ENCODE measurements at places on chromosomes 2 and 18.

DNA sequence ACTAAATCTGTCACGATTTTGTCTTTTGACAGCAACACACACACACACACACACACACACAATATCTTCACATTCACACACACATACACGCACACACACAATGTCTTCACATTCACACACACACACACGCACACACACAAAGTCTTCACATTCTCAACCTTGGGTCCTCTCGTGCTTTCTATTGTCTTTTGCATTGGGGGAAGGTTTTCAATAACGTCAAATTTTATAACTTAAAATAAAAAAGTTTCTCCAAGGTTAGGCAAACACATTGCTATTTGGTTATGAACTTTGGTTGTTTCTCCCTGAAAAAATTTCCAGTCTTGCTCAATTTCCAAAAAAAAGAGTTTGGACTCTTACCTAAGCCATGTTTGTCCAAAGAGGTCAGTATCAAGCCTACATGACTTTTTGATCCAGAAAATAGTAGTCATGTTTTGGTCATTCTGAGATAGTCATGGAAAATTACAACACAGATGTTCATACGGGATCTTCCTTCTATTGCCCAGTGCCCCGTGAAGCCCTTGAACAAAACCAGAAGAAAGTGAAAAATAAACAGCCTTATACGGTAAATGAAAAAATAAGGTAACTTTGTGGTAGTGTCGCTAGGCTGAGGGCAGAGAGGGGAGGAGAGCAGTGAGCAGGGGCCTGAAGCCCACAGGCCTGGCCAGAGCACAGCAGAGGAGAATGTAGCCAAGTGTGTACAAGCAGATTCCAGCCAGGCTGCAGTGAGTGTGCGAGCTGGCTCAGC lies 542.8 kb upstream of the ID2 start:
- DNase-seq = no peak

GRCh38 chr2:48265169-48266030 lies 264.6 kb upstream of the STON1 start:
- no peak for DNase-seq

DNA sequence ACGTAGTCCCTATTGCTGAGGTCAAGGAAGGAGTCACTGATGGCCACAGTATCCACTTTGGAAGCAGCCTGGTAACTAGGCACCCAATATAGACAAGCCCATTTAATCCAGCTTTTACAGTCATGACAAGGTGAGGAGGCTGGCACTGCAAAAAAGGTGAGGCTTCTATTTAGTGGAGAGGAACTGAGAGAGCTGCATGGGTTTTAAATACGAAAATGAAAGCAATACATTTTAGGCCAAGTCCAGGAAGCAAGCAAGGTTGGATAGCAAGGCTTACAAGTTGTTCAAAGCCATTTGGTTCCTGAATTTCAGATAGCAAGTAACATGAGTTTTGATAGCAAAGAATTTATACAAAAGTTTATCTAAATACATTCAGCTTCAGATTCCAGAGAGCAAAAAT lies 80.4 kb downstream of the SGPP2 start:
- DNase-seq = no peak

DNA sequence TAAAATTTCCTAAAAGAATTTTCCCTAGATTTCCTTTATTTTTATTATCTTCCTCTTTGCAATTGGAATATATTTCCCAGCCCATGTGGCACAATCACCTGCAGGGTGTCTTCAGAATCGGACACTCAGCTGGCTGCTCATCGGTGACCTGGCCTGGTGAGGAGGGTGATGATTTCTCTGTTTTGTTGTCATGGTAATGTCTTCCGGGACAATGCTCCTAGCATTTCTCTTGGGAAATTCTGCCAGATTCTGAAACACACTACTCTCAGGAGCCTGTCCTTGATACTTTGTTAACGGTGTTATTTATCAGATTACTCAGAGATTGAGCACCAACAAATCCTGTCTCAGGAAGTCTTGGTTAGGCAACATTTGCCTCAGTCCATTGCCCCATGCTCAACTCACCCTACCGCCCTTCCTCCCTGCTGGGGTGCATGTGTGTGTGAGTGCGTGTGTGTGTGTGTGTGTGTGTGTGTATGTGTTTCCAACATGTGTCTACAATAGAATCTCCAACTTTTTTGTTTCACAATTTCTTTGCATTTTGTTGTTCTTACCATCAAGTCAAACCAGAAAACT lies 70.3 kb downstream of the MYT1L start:
- DNase-seq = no peak

- DNase-seq = no peak
Measured at GRCh38 chr18:58341916-58342315, 287.0 kb downstream of the ALPK2 start.

- DNase-seq = no peak
Measured at GRCh38 chr2:33256162-33256755, 220.2 kb upstream of the RASGRP3 start.

DNA sequence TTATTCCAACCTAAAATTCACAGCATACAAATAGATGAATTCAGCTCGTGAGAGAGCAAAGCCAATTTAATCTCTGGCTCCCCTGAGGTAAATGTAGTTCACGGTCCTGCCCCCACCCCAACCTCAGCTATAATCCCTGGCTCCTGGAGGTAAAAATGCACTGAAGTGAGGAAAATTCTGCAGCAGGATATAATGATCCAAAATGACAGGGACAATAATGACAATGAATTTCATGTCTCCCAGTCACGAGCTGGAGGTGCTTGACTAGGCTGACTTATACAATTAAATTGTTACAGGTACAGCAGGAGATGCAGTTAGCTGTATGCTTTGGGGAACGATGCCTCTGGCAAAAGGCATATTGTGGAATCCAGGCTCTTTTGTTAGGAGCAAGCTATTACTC lies 82.0 kb downstream of the GPD2 start:
- DNase-seq = no peak

DNA sequence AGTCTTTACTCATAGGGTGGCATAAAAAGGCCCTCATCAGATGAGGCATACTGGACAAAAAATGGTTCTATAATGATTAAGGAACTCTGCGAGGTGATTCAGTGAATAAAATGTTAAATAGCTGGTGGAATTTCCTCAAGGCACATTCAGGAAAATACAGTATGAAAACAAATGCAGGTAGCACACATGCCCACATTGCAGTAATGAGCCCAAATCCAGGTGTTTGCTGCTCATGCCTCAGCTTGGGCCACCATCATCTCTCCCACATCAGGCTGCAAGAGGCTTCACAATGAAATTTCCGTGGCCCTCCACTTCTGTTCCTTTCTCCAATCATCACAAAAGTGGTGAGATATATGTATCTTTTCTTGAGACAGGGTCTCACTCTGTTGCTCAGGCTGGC lies 298.3 kb downstream of the NBAS start:
- DNase-seq = no peak

GRCh38 chr2:167424803-167425755 lies 536.8 kb downstream of the XIRP2 start:
- DNase-seq = no peak

GRCh38 chr2:3177891-3178577 lies 199.6 kb downstream of the EIPR1 start:
- DNase-seq = no peak

DNA sequence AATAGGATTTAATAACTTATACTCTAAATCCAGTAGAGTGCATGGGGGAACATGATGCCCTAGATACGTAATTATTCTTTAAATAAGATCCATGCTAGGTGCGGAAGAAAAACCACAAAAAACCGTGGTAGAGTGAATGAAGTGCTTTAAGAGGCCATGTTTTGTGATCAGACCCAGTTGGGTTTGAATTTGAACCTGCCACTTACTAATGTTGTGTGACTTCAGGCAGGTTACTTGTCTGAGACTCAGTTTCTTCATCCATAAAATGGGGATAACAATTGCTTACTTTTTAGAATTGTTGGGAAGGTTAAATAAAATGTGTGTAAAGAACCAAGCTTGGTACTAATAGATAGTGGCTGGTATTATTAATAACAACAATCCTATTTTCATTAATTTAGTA lies 17.2 kb downstream of the MIB1 start:
- no peak for DNase-seq

DNA sequence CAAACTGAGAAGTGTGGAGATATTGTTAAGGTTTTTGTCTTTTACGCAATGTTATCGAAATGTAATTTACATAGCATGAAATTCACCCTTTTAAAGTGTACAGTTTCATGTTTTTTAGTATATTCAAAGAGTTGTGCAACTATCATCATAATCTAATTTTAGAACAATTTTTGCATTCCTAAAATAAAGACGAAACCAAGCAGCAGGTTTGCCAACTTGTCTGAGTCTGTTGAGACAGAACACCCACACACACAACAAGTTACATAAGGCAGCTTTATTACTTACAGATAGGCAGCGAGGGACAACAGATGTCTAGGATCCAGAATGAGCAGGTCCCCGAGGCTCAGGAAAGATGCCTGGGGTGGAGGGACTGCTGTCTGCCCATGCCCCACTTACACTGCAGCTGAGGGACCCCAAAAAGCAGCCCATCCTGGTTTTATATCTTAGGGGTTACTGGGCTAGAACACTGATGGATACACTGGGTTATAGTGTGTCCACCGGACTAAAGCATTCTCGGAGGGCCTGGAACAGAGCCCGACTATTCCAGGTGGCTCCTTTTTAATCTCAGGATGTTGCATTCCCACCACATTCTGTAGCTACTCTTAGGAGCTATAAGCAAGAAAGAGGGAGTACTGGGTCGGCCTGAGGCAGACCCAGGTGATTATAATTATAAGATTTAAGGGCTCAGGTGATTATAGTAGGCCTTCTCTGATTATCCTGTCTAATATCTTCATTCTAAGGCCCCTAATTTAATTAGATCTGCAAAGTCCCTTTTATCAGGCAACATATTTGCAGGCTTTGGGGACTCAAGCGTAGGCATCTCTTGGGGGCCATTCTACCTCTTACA lies 150.2 kb upstream of the DOK6 start:
- peak; percentile 24 for DNase-seq

DNA sequence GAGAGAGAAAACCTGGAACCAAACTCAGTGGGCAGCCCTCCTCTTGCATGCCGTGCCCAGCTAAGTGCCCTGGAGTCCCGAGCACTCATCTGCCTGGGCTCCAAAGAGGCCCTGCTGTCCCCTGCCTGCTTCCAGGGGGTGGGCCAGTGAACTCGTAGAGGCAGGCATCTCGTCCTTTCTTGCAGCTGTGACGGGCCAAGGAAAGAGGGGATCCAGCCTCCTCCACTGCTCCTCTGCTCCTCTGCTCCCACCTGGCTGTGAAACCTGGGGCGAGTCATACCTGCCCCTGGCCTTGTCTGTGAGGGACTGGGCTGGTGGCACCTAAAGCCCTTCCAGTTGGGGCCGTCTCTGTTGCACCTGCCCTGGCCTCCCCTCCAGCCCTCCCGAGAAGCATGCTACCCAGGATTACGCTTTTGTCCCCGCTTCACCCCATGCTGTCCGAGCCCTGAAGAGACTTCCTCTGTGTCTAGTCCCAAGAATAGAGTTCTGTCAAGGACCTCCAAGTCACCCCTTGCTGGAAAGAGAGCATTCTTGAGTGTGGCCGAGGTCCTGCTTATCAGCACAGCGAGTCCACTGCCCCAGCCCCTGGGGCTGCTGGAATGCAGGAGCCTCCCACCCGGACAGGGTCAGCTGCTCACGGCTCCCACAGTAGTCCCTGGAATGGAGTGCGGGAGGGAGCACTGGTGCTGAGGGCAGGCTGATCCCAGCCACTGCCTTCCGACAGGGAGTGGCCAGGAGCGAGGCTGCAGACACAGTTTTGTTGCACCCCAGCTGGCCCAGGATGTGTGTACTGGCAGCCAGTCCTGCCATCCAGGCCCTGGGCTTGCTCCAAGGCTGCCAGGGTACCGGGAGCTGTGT lies 14.3 kb downstream of the KCNK3 start:
- no peak for DNase-seq

- DNase-seq = no peak
Measured at GRCh38 chr2:170227507-170227947, 49.6 kb downstream of the MYO3B start.

DNA sequence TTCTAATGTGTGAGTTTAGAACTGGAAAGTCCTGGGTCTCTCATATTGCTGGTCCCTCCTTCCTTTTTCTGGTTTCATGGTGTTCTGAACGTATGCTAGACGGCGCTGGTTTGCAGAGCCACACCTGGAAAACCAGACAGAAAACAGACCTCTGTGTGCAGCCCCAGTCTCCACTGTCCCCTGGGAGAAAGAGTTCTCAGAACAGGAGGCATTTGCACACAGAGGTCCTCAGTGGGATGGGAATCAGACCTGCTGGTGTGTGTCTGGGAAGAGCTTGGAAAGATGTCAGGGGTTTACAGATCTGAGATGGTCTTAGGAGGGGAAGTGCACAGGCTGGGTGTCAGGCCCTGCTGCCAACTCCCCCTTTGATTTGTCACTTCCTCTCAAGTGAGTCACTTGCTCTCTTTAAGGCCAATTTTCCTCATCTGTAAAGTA lies 14.9 kb upstream of the MBP start:
- DNase-seq = no peak

- DNase-seq = no peak
Measured at GRCh38 chr18:26459884-26460283, 88.5 kb downstream of the KCTD1 start.

- DNase-seq = no peak
Measured at GRCh38 chr2:183292028-183292427, 167.8 kb downstream of the NUP35 start.

DNA sequence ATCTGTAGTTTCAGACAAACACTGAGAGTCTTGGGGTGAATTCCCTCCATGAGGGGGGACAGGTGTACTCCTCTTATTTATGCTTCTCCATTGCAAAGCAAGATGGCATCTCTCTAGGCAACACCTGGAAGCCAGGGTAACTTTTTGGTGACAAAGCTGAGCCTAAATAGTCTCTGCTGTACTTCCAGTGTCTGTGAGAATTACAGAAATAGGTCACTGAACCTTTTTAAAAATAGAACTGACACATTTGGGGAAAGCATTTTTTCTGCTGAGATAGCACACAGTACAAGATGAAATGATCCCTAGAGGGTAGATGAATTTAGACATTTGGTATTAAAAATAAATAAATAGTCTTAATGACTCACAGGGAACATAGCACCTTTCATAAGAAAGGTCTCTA lies 71.7 kb upstream of the SP3 start:
- DNase-seq = no peak

DNA sequence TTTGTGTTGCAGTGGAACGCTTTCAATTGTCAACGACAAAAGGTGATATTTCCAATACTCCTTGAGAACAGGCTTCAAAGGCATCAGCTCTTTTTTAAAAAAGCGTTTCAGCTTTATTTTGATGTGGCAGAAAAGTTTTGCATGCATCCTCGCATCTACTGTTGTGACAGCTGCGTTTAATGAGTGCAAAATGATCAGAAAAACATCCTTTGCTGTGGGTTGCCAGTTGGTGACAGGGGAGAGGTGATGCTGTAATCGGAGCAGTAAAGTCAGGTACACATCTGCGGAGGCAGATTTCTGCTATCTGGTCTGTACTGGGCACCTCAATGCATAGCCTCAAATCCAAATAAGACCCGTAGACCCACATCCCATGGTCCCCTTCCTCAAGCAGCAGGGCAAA lies 91.9 kb upstream of the POU3F3 start:
- DNase-seq = no peak

DNA sequence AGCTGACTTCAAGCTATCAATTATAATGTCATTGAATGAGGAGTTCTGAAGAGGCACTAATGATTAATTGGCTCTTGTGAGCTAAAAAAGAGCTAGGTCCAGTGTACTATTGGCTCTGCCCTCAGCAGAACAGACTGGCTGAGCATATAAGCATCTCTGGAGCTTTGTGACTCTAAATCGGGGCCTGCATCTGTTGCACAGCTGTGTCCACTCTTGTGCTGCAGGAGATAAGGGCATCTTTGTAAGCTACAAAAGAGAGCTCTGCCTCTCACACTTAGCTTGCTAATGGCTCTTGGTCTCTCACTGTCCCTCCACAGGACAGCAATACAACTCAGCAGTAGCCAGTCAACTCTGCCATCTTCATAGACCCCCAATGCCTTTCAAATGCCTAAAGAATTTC lies 61.5 kb upstream of the L3MBTL4 start:
- no peak for DNase-seq

- no peak for DNase-seq
Measured at GRCh38 chr2:172370821-172371455, 56.4 kb upstream of the ITGA6 start.
